ENCODE measurements at places on chromosomes 4 and X.
A peak's percentile ranks its signal among the peaks of the same experiment; 100 is the strongest.

DNA sequence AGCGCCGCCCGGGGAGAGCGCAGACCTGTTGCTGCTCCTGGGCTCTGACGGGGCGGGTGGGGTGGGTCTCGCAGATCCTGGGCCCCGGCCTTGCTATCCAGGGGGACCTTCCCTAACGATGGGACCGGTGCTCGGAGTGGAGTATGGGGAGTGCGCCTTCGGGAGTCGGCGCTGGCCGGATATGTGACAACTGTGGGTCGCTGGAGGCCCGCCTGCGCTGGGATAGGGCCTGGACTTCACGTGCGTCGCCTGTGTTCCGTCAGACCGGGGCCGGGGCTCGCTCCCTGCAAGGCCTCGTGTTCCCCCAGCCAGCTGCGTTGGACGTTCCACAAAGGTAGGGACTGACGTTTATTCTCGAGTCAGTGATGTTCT lies 1.3 kb downstream of the TBL1X start:
- DNase-seq, result no peak

- no peak for DNase-seq
Observed at GRCh38 chr4:184849185-184849584, 23.4 kb upstream of the ACSL1 start.

DNA sequence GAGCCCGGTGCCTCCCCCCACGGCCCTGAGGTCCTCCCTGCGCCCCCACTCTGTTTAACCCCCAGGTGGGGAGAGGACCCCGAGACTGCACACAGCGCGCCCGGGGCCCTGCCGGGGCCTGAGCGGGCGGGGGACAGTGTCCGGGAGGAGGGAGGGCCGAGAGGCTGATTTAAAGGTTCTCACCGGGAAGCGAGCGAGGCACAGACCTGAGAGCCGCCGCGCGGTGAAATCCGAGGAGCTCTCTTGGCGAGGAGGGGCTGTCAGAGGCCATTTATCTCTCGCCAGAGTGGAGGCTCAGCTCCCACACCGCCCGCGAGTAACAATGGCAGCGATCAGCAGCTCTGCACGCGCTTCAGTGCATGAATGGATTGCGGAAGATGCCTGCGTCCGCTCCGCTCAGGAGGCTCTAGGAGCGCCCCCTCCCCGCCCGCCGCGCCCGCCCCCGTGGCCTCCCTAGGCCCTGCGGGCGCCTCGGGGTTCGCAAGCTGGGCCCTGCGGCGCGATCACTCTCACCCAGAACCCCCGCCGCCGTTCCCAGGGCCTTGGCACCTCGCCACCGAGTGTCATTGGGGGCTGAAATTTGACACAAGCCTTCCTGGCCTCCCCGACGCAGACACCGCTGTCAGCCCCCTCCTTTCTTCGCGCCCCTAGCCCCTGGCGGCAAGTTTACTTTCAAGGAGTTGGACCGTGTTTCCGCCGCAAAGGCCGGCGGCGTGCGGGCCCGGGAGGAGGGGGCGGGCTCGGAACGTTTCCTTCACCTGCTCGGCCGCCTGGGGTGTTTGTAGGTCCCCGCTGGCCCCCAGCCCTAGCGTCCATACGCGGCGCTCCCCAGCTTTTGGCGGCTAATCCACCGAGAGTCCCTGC lies 48.7 kb upstream of the BCOR start:
- no peak for DNase-seq

DNA sequence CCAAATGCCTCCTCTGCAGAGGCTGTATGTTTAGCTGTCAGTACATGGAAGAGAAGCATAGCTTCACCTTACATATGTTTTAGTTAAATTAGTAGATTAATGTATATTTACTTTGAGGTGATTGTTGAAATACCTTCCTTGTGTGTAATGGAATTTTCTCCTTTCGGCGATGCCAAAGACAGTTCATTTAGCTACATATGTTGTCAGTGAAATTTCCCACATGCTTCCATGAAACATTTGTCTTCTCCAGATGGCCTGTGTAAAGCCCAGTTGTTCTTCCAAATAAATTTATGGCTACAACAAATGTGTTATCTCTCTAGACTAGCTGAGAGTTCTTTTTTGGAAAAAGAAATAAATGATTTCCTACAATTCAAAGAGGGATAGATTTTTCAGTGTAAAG lies 95.2 kb downstream of the GPAT3 start:
- DNase-seq, result no peak

DNA sequence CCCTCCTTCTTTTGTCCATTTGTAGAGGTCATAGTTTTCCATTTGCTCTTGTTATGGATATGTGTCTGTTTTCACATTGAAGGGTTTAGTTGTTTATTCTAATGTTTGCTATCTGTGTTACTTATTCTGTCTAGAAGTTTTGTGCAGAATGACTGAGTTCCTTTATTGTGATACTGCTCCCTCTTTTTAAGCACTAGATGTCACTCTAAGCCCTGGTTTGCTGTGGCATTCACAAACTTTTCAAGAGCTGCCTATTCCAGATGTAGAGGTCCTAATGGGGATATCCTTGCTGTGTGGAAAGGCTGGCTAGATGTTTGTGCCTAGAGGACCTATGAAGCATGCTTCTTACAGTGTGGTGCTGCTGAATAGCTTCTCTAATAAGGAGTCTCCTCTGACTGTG lies 338.6 kb downstream of the SPIN4 start:
- DNase-seq, result no peak

- no peak for DNase-seq
Observed at GRCh38 chrX:71623714-71624113, 5.4 kb upstream of the CXCR3 start.

GRCh38 chrX:121336831-121337421 lies 289.5 kb downstream of the GLUD2 start:
- no peak for DNase-seq

- DNase-seq, result peak; percentile 68
Observed at GRCh38 chr4:186669159-186669731, 54.4 kb downstream of the FAT1 start.

- no peak for DNase-seq
Observed at GRCh38 chr4:71231129-71232055, 107.4 kb upstream of the SLC4A4 start.

GRCh38 chr4:4991541-4992099 lies 27.6 kb downstream of the CYTL1 start:
- DNase-seq, result no peak

Data from putamen (tissue), 1 donor.